Right renal cortex interstitium (tissue), 3 donors: ENCODE measurements at places on chromosomes 3 and 15. TPM values are rescaled to one million over a fixed set of nuclear protein-coding genes. Genes with fewer than 3 reads are reported as not detected.

DNA sequence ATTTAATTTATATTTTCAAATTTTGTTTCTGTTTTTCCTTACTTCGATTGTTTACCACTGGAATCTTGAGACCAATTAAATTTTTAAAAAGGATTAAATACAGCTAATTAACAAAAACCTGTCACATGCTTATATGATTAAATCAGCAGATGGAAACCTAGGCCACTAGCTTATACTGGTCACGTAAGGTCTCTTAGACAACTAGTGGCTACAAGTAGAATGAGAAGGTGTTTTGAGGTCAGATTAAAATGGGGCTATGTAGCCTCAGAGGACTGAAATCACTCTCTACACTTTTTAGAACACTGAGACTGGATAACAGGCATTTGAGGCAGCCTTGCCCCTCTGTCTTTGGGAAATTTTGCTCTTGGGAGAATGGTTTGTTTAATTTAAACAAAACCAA lies 246.5 kb upstream of the ONECUT1 start:
- DNase-seq, result no peak

DNA sequence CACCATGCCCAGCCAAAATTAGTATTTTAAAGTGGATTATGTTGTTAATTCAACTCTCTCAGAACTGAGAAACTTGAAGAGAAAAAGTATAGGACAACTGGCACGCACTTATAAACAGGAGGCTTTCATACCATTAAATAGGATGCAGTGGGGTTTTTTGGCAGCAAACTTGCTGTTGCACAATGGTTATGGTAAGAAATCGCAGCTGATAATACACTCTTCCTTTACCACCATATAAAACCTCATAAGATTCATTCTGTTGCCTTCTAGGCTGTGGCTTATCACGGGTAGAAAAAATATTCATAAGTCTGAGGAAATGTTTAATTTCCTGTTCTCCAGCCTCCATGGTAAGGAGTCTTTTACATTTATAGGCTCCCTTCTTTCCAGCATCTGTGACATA lies 95.3 kb downstream of the TMCO5A start:
- DNase-seq, result no peak

Gene EPHA6
- 1.0 TPM for polyA plus RNA-seq

Gene SCAANT1
- 0.53 TPM for polyA plus RNA-seq

GRCh38 chr3:177746337-177746933 lies 549.2 kb upstream of the TBL1XR1 start:
- DNase-seq, result no peak

- DNase-seq, result no peak
Measured at GRCh38 chr3:129621626-129622225, 15.2 kb upstream of the PLXND1 start.

Gene ZNF860
- 2.5 TPM for polyA plus RNA-seq

GRCh38 chr15:77800305-77800704 lies 167.6 kb upstream of the LINGO1 start:
- DNase-seq, result no peak

DNA sequence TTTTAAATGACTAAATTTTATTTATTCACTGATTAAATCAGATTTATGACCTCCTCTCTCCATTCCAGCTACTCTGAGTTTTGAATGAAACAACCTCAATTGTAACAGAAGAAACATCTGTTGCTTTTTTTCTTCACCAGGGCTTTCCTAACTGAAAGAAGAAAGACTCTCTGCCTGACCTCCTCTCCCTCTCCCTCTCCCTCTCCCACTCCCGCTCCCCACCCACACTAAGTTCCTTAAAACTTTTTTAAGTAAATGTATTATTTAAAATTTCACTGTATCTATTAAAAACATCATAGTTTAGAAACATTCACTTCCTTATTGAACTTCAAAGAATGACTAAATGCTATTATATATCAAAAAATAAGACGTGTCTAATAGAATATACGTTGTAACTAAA lies 122.0 kb downstream of the TFDP2 start:
- DNase-seq, result no peak

Gene SMCO1
- polyA plus RNA-seq, result 0.08 TPM

DNA sequence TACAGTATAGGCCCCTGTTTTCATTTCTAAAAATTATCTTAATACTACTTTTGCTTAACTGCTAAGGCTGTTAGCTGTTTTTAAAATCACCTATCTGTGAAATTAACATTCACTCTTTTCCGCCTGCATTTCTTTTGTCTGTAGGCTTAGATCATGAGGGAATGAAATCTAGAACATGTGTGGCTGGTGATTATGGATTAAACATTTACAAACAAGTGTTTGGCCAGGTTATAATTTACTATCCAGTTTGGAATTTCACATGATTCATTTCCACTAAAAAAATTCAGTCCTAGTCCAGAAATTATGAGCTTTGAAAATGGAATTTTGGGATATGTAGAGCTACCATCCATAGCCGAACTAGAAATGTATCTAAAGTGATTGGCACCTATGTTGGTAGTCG lies 39.1 kb downstream of the GOLM2 start:
- DNase-seq, result no peak

Gene ZBBX
- polyA plus RNA-seq, result 6.7 TPM

- no peak for DNase-seq
Measured at GRCh38 chr3:145698250-145698649, 462.7 kb downstream of the PLOD2 start.

Gene CHST13
- polyA plus RNA-seq, result 4.4 TPM

DNA sequence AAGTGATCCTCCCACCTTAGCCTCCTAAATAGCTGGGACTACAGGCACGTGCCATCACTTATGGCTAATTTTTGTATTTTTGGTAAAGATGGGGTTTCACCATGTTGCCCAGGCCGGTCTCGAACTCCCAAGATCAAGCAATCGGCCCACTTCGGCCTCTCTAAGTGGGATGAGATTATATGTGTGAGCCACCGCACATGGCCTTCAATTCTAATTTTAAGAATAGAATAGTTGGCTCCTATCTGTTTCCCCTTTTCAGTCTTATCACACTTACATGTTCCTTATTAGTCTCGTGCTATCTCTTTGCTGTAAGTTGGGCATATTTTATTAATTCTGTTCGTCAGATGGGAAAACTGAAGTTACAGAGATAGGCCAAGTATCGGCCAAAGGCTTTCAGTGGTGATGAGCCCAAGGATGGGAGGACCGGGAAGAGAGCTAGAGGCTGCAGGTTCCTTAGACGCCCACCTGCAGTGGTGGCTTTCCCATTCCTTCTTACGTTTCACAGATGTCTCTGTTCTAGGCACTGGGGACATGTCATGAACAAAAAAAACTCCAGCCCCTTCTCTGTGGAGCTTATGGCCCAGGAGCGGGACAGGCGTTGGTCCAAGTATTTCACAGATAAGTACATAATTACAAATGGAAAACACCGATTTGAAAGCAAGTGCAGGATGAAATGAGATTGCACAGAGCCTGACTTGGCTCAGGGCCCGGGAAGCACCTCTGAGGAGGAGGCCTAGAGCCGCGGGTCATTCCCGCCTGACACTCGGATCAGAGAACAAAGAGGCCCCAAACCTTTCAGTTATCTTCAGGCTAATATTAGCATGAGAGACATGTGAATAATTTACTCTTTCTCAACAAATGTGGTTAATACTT lies 91.1 kb upstream of the KLF13 start:
- no peak for DNase-seq

GRCh38 chr15:67781907-67782690 lies 43.2 kb upstream of the SKOR1 start:
- no peak for DNase-seq

DNA sequence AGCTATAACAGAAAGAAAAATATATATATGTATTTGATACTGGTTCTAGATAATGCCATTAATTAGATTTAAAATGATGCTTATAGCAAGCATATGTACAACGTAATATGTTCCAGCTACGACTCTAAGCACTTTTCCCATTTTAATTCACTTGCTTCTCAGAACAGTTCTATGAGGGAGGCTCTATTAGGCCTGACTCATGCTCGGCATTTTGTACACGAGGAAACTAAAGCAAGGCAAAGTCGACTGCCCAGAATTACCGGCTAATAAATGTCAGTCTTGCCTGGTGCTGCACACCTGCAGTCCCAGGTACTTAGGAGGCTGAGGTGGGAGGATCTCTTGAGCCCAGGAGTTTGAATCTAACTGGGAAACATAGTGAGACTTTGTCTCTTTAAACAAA lies 106.0 kb downstream of the PTPRG start:
- DNase-seq, result no peak

DNA sequence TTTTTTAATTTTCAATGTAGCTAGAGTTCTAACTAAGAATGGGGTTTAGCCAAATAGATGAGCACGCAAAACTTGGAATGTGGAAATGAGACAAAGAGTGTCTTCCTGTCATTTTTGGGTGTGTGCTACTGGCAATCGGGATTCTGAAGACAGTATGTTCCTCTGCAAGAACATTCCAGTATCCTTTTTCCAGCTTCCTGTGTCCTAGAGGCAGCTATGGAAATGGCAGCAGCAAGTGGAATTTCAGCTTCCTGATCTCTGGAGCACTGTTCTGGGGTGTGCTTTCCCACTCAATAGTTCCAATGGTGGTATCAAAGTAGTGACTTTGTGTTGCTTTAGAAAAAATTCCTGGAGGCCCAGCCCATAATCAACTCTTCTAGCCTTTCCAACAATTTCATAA lies 642.9 kb upstream of the KCNMB2 start:
- no peak for DNase-seq

GRCh38 chr3:122755491-122755890 lies 38.1 kb downstream of the HSPBAP1 start:
- no peak for DNase-seq

GRCh38 chr3:129144786-129145185 lies 16.1 kb downstream of the ISY1 start:
- no peak for DNase-seq

GRCh38 chr3:124873226-124873625 lies 13.9 kb downstream of the ITGB5 start:
- DNase-seq, result no peak

DNA sequence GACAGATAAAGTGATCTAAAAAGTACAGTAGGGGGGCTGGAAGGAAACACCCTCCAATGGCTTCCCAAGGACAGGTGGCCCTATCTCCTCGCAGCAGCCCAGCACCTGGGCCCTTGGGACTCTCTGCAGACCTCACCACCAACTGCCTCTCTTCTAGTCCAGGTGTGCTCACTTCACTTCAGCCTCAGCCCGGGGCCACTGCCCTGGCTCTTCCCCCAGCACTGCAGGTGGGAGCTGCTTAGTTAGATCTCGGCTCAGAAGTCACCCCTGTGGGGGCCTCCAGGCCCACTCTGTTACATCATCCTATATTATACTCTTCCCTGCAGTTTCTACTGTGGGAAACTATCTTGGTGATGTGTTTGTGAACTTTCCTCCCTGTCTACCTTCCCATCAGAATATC lies 2.0 kb downstream of the KLF15 start:
- no peak for DNase-seq

GRCh38 chr3:154060238-154061000 lies 60.8 kb upstream of the ARHGEF26 start:
- no peak for DNase-seq

GRCh38 chr3:42025370-42026138 lies 63.7 kb upstream of the ULK4 start:
- DNase-seq, result peak; percentile 89

GRCh38 chr15:90716317-90716975 lies 700 bp upstream of the BLM start:
- no peak for DNase-seq

GRCh38 chr3:185152410-185153170 lies at the start of gene C3orf70:
Gene C3orf70, minus strand, starts transcription at chr3:185153060. Its CDS starts 237 bp downstream, at chr3:185152823.
- peak; percentile 51 for DNase-seq

DNA sequence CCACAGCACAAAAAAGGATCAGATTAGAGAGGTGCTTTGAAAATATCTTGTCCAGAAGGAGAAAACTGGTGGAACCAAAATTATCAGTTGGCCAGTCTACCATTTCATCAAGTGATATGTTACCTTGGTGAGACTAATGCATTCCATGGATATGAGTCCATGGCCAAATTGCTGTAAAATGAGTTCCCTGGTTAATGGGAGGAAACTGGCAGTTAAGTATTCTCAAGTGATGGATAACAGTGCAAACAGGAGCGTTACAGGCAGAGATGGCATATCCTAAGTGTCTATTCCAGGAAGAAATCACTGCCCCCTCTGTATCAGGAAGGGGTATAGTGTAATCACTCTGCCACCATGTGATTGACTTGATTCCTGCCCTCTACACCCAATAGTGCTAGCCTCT lies 34.0 kb downstream of the MYRIP start:
- no peak for DNase-seq

- DNase-seq, result no peak
Measured at GRCh38 chr3:128992926-128993460, 883 bp downstream of the CFAP92 start.

GRCh38 chr3:130968221-130968620 lies 58.4 kb downstream of the ASTE1 start:
- no peak for DNase-seq

DNA sequence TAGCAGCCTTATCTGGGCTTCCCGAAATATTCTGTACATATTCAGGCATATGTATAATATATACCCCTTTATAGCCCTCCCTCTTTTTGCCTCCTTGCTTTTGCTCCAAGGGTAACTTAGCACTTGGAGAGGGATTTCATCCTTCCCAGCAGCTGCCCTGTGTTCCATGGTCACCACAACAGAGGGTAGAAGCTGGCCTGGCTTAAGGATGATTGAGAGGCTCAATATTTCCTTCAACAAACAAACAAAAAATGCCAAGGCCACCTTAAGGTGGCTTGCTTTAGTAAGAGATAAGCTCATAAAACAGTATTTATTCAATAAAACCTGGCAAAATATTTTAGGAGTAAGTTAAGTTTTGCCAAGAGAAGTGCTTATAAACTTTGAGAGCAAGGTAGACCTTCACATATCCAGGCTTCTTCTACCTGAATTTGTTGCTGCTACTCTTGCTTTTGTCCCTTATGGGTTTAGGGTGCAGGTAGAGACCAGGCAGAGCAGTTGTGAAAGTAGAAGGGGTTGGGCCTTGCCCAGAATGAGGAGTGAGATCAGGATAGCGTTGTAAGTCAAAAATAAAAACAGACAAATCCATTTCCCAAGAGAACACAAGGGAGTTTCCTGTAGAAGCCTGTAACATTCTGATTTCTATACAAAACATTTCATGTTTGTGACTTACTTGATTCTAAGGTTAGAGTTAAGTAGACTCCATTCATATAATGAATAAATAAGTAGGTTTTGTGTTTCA lies 52.7 kb upstream of the ATOSA start:
- DNase-seq, result no peak

Gene CRABP1
- 55.2 TPM for polyA plus RNA-seq

DNA sequence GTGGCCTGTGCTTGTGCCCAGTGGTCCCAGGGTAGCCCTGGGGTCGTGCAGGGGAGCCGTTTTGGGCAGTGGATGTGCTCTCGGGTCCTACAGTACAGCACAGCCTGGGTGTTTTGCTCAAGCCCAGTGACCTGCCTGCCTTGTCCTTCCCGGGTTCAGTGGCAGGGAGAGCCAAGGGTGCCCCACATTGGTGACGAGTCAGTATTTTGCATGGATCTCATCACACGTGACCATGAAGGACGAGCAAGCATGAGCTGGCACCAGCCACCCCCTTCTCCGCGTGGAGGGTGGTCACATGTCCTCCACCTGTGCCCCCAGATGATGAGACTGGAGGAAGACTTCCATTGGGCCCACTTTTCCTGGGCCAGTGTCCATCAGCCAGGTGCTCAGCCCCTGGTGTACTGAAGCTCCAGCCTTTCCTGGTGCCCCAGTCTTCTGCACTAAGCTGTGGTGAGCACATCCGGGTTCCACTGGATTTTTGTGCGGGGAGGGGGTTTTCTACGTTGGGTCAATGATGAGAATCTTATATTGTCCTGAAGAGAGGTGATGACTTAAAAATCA lies 197.5 kb downstream of the UBE3A start:
- no peak for DNase-seq

- no peak for DNase-seq
Measured at GRCh38 chr3:144296808-144297207, 325.2 kb downstream of the DIPK2A start.

Gene ST3GAL6
- 77.0 TPM for polyA plus RNA-seq

- no peak for DNase-seq
Measured at GRCh38 chr15:76151599-76151974, 91.8 kb downstream of the TMEM266 start.
